ENCODE measurements at places on chromosomes 16 and 17.
A peak's percentile ranks its signal among the peaks of the same experiment; 100 is the strongest.

DNA sequence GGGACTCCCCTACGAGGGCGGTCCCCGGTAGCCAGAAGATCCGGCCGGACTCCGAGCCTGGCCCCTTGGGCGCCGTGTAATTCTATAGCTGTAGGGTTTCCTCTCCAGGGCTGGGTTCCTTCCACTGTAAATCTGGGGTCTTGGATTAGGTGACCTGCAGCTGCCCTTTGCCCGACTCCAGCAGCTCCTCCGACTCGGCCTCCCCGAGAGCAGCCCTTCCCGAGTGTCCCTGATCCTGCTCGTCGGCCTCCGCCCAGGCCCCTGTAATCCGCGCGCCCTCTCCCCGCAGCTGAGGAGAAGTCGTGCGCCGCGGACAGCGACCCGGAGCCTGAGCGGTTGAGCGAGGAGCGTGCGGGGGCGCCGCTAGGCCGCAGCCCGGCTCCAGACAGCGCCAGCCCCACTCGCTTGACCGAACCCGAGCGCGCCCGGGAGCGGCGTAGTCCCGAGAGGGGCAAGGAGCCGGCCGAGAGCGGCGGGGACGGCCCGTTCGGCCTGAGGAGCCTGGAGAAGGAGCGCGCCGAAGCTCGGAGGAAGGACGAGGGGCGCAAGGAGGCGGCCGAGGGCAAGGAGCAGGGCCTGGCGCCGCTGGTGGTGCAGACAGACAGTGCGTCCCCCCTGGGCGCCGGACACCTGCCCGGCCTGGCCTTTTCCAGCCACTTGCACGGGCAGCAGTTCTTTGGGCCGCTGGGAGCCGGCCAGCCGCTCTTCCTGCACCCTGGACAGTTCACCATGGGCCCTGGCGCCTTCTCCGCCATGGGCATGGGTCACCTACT lies 5.5 kb downstream of the TBX2 start:
- DNase-seq: peak; percentile 17

GRCh38 chr17:71798701-71799100 lies 322.1 kb upstream of the SOX9 start:
- no peak for DNase-seq

DNA sequence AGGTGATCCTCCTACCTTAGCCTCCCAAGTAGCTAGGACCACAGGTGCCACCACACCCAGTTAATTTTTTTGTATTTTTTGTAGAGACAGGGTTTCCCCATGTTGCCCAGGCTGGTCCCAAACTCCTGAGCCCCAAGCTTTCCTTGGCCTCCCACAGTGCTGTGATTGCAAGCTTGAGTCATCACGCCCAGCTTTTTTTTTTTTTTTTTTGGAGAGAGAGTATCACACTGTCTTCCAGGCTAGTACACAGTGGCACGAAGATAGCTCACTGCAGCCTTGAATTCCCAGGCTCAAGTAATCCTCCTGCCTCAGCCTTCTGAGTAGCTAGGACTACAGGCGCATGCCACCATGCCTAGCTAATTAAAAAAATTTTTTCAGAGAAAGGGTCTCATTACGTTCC lies 27.2 kb downstream of the HEATR9 start:
- DNase-seq: no peak

- DNase-seq: no peak
Measured at GRCh38 chr17:71224824-71225575, 895.8 kb upstream of the SOX9 start.

GRCh38 chr16:57798267-57798810 lies 4.0 kb downstream of the KIFC3 start:
- DNase-seq: no peak

GRCh38 chr16:800834-801511 lies 439 bp upstream of the GNG13 start:
- no peak for DNase-seq

DNA sequence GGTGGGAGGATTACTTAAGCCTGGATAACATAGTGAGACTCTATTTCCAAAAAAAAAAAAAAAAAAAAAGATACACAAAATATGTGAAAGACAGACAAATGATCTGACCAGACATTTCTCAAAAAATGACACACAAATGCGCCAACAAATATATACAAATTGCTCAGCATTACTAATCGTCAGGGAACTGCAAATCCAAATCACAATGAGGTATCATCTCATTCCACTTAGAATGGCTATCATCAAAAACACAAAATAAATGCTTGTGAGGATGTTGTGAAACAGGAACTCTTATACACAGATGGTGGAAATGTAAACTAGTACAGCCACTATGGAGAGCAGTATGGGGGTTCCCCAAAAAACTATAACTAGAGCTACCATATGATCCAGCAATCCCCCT lies 62.4 kb downstream of the STX8 start:
- DNase-seq: no peak

DNA sequence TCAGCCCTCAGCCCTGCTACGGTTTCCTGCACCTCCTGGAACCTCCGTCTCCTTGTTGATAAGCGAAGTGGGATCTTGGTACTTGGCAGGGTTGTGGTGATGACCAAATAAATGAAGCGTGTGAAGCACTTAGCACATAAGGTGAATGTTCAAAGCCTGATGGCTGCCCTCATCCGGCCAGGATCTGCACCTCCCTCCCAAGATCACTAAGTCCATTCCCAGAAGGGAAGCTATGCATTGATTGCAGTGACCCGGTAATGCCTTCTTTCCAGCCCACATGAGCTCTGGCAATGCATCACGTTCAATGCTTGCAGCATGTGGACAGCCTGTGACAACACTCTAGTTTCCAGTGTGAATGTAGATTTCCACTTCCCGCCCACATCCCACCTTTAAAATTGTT lies 24.9 kb upstream of the RHOT1 start:
- no peak for DNase-seq

DNA sequence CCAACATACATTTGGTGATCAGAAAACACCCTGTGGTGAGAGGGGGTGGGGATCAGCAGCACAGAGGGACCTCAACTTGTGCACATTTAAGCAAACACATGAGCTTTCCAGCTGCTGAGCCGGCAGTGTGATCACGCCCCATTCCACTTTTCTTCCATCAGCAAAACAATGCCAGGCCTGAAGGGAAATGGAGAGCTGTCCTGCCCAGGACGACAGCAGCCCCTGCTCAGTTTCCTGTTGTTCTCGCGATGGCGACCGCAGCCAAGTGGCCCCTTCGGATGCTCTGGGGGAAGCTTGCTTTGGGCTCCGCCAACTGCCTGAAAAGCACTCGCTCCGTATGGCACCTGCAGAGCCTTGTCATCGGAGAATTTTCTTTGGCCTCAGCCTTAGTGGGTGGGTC lies 272.3 kb downstream of the FOXL1 start:
- DNase-seq: no peak

GRCh38 chr16:23225634-23226033 lies 43.1 kb downstream of the SCNN1G start:
- no peak for DNase-seq

DNA sequence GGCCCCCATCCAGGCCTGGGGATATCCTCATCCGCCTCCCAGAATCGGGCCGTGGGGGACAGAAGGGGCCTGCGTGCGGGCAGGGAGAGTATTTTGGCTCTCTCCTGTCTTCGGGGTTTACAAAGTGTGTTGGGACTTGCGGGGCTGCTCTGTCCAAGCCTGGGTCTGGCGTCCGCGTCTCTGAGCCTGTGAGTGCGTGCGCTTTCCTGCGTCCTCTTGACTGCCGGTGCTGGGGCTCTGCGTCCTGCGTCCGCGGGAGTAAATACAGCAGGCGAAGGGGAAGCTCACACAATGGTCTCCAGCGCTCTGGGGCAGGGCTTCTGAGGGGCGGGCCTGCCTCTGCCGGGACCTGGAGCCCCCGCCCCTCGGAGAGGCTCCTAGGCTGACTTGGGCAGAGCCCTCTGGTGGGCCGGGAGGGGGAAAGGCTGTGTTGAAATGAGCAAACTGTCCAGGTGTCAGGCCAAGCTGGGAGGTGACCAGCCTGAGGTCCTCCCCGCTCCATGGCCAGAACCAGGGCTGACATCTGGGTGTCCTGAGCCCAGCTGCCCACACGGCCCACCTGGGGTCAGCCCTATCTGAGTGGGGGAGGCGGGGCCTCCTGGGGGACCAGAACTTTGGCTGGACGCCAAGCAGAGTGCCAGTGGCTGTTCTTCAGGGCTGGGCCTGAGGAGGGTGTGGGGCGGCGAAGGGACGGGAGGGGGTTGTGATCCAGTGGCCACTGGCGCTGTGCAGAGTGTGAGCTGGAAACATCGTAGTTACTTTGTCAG lies 233.6 kb downstream of the SEC14L1 start:
- no peak for DNase-seq

GRCh38 chr17:79668344-79669250 lies 57.7 kb upstream of the RBFOX3 start:
- DNase-seq: no peak

GRCh38 chr17:15490634-15491261 lies 23.3 kb upstream of the CDRT4 start:
- DNase-seq: no peak

DNA sequence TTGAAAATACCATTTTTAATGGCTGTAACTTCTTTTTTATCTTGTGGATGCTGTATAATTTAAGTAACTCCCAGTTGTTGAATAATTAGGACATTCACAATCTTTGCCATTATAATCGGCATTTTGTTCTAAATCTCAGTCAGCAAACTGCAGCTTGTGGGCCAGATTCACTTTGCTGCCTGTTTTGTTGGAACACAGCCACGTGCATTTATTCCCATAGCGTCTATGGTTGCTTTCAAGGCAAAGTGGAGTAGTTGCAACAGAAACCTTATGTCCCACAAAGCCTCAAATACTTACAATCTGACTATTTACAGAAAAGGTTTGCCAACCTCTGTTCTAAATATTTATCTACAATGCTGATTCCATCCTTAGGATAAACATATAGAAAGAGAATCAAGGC lies 39.2 kb upstream of the TMC5 start:
- DNase-seq: no peak

DNA sequence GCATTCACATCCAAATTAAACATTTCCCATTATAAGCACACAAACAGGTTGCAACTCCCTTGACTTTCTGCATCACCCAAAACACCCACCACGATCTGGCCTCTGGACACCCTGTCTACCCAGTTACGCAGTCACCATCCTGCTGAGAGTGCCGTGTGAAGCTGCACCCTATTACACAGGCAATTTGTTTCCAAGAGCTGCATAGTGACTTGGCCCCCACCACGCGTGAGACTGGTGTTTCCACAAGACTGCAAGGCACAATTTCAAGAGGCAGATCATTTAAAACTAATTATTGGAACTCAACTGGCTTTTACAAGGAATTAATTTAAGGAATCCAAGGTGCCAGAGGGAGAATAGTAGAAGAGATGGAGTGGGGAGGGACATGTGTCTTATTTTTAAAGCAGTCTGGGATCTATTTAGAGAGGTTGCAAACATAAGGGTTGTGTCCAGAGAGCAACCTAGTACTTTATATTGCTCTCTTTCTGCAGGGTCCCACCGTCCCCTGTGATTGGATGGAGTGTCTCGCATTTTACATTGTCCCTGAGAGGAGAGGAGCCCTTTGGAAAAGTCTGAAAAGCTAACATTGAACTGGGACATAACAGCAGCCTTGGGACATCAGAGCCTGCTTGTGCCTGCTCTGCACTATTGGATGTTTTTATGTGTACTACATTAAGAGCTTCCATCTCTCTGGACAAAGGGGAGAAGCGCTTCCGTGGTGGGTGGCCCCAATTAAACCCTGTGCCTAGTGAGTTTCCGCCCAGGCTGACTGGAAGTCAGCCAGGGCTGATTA lies 8.7 kb upstream of the ADAMTS18 start:
- no peak for DNase-seq

- DNase-seq: no peak
Measured at GRCh38 chr17:16258901-16259300, 41.9 kb downstream of the PIGL start.

DNA sequence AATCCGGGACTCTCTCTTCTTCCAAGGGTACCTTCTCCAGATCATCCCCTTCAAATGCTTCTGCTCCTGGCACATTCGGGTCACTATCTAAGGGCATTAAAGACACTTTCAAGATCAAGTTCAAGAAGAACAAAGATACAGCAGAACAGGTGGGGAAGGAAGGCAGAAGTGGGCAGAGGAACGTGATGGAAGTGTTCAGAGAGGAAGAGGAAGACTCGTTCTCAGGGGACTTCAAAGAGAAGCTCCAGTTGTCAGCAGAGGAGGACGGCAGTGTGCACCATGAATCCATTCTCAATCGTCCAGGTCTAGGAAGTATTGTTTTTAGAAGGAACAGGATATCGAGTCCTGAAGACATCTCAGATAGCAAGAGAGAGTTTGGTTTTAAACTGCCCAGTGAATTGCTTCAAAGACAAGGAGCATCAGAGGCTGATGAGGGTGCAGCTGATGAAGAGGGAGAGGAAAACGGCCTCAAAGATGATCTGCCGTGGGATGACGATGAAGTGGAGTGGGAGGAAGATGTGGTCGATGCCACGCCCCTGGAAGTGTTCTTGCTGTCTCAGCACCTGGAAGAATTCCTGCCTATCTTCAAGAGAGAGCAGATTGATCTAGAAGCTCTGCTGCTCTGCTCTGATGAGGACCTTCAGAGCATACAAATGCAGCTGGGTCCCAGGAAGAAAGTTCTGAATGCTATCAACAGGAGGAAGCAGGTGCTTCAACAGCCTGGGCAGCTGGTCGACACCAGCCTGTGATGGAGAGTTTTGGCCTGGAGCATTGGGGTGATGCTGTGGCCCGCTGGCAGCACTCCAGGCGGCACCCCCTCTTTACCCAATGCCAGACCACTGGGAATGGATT lies 16.8 kb downstream of the ANKS4B start:
- no peak for DNase-seq

DNA sequence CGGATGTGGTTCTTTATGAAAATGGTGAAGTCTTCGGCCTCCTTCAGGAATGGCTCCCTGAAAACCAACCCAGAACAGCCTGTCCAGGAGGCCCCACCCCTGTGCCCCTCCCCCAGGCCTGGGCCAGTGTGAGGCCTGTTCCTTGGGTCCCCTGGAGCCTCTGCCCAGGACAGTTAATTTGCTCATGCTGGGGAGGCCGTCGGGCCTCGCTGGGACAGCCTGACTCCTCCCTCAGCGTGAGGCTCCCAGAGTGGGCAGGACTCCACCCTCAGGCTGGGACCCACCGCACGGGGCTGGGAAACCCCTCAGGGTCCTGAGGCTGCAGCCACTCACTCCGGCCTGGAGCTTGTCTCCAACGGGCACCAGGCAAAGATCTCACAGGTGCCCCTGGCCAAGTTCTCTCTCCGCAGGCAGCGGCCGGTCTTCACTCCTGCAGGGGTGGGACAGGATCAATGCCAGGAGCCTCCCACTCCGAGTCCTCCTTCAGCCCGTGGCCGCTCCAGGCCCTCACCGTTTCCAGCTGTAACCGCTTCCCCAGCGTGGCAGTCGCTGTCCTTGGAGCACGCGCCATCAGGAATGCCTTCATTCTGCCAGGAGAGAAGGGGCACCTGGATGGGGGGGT lies 5.8 kb downstream of the P2RX5 start:
- DNase-seq: no peak

All from D721Med (cell line).